Activated naive CD4-positive, alpha-beta T cell treated with anti-CD3 and anti-CD28 coated beads, Interleukin-2, amount 10 ng/mL, durations not matched to agents 7 days and 5 days (primary cell): ENCODE measurements at places on chromosomes 3 and 15.

GRCh38 chr3:172601066-172601832 lies 78.0 kb upstream of the TNFSF10 start:
- no peak for DNase-seq

- no peak for DNase-seq
These were observed 82.0 kb downstream of the MRPL46 start for GRCh38 chr15:88385078-88385700.

DNA sequence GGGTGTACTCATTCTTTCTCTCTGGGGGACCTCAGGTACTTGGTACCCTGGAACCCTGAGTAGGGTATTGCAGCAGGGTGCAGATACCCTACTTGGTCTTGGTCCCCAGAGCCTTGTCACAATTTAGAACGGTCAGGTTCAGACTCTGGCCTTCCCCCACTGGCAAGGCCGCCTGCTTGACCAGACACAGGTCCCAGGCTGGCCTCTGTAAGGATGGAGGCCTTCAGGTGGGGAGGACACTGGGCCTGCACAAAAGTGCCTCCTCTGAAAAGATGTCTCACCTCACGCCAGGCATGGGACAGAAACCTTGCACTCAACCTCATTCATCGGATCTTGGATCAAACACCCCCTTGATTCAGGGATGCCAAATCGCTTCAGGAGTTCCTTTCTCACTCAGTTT lies 158.4 kb downstream of the KLF13 start:
- no peak for DNase-seq

DNA sequence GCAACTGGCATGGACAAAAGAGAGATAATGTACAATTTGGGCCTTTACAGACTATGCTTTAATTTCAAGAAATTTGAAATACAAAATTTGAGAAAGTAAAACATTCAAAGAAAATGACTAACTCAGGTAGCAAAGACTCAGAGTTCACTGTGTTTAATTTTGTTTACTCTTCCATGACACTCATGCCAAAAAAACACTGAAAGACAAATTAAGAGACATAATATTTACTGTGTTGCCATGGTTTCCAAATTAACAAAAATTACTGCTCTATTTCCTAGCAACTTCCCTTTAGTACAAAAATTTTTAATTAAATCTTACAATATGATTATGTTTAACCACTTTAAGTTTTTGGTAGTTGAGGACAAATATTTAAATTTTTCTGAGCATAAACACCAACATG lies 29.6 kb downstream of the LRRFIP2 start:
- DNase-seq, result no peak

GRCh38 chr15:61474796-61475195 lies 245.7 kb upstream of the RORA start:
- no peak for DNase-seq

DNA sequence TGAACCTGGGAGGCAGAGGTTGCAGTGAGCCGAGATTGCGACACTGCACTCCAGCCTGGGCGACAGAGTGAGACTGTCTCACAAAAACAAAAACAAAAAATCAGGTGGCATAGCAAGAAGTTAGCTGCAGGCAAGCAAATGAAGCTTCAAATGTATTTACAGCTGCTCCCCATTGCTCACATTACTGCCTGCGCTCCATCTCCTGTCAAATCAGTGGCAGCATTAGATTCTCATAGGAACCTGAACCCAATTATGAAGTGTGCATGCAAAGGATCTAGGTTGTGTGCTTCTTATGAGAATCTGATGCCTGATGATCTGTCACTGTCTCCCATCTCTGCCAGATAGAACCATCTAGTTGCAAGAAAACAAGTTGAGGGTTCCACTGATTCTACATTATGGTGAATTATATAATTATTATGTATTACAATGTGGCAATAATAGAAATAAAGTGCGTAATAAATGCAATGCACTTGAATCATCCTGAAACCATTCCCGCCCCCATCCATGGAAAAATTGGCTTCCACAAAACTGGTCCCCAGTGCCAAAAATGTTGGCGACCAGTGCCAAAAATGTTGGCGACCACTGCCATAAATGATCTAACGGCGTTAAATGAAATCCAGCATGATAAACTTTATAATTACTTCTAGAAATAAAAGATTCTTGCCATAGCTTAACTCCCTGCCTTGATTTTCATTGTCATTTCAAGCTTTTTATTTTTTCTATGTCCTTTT lies 616.7 kb upstream of the NAALADL2 start:
- no peak for DNase-seq

GRCh38 chr3:121064121-121064520 lies 156.1 kb downstream of the STXBP5L start:
- no peak for DNase-seq

DNA sequence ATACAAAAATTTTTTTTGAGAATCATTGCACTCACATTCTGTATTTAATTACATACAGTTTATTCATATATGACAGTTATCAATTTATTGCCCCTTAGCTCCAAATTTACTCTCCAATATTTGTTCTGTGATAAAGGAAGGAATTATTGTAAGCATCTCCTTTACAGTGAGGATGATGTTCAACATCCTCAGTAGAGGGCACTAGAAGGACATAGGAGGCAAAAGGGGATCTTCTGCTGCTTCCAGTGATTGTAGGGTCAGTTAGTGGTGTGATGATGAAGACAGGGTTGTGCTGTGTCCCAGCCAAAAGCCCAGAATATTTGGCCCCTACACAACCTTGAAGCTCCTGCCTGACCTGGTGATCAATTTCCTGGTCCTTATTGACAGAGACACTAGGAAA lies 89.9 kb upstream of the DCBLD2 start:
- DNase-seq, result no peak

DNA sequence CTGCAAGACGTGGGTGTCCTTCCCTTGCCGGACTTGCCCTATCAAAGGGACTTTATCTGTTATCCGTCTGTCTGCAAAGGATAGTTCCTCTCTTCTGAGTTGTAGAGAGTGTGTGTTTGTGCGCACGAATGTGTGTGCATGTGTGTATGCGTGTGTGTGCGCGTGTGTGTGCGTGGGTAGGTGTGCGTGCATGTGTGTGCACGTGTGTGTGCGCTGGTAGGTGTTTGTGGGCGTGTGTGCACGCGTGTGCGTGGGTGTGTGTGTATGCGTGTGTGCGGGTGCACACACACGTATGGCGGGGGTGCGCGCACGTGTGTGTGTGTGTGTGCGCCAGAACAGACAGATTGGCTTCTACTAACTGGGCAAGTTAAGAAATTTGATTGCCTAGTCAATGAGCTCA lies 4.1 kb upstream of the BMF start:
- no peak for DNase-seq

- DNase-seq, result no peak
These were observed 47.0 kb upstream of the DLG1 start for GRCh38 chr3:197345390-197345789.

DNA sequence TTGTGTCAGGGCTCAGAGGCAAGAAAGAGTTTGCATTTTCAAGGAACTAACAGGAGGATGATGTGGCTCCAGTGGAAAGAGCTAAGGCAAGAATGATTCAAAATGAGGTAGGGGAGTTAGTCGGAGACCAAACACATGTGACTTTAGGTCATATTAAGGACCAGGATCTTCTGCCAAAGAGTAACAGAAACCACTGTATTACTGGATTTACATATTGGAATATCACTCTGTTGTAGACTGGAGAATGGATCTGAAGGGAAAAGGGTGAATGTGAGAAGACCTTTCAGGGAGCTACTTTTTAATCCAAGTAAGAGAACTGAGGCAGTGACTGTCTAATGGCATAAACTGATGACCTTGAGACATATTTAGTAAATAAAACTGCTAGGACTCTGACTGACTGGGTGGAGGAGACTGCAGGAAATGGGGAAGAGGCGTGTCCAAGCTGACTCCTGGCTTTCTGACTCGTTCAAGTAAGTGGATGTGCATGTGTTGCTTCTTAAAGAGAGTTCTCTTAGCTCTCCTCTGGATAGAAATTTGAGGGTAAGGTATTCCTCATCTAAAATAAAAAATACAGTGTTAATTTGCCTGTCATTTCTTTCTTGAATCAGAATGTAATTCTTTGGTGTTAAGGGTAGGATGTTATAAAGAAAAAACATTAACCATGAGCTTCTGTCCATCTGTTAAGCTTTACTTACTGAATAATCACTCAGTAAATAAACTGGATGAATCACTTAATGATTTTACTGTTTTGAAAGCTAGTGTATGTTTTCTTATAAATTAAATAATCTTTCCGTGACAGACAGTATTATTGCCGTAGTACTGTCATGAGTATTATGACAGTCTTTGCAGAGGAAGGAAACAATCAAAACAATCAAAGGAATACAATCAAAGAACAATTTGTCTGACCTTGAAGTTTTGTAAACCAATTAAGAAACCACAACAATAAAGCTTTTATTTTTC lies 58.3 kb upstream of the CFAP20DC start:
- no peak for DNase-seq

- DNase-seq, result no peak
These were observed 47.7 kb downstream of the ZNF385D start for GRCh38 chr3:21703291-21703690.

- no peak for DNase-seq
These were observed 100.0 kb downstream of the THBS1 start for GRCh38 chr15:39680868-39681267.

- DNase-seq, result no peak
These were observed 222.8 kb downstream of the FOXP1 start for GRCh38 chr3:71360764-71361163.

GRCh38 chr3:173003471-173003870 lies 137.6 kb downstream of the SPATA16 start:
- DNase-seq, result no peak

- DNase-seq, result no peak
These were observed 29.8 kb downstream of the NFKBIZ start for GRCh38 chr3:101879102-101879501.

DNA sequence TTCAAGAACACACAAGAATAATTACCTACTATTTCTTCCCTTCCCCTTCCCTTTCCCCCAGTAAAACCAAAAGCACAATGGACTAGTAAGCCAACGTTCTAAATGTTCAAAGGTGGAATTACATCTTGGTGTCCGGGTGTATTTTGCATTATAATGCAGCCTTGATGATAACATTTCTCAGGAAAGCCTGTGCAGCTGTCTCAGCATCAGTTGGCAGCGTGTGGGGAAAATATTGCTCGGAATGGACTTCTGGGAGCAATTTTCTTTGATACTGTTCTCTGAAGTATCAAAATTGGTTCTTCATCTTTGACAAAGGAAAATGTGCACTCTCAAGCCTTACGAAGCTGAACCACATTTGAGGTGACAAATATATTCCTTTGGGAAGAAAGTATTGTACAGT lies 198.9 kb downstream of the AGBL1 start:
- no peak for DNase-seq

GRCh38 chr3:37115446-37115845 lies 58.9 kb downstream of the LRRFIP2 start:
- no peak for DNase-seq

- no peak for DNase-seq
These were observed 9.5 kb upstream of the SEMA7A start for GRCh38 chr15:74443100-74443909.

GRCh38 chr3:34198309-34198708 lies 399.9 kb downstream of the PDCD6IP start:
- no peak for DNase-seq

GRCh38 chr3:156978481-156978961 lies 152.4 kb downstream of the LEKR1 start:
- DNase-seq, result no peak

GRCh38 chr15:70432924-70433495 lies 330.3 kb downstream of the UACA start:
- no peak for DNase-seq

DNA sequence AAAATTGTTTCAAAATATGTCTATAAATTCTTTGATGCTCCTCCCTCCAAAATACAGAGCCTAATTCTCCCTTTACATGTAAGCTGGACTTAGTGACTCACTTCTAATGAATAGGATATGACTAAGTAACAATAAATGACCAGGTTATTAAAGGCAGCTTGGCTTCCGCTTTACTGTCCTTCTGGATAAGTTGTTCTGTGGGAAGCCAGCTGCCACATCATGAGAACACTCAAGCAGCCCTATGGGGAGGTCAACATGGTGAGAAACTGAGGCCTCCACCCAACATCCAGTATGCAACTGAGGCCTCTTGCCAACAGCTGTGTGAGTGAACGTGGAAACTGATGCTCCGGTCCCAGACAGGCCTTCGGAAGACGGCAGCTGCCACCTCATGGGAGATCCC lies 247.3 kb upstream of the CHRM5 start:
- no peak for DNase-seq

DNA sequence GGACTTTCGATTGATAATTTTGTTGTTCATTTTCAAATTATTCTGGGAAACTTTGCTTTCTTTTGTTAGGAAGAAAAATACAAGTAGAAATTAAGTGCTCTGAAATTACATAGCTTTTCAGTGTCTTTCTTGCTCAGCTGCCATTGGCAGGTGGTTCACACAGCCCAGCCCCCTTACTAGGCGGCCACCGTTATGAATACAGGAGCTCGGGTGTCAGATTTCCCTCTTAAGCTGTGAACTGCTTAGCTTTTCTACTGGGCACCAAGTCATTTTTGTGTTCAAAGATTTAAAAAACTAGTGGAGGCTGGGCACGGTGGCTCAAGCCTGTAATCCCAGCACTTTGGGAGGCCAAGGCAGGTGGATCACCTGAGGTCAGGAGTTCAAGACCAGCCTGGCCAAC lies 55.2 kb downstream of the HMG20A start:
- DNase-seq, result no peak

DNA sequence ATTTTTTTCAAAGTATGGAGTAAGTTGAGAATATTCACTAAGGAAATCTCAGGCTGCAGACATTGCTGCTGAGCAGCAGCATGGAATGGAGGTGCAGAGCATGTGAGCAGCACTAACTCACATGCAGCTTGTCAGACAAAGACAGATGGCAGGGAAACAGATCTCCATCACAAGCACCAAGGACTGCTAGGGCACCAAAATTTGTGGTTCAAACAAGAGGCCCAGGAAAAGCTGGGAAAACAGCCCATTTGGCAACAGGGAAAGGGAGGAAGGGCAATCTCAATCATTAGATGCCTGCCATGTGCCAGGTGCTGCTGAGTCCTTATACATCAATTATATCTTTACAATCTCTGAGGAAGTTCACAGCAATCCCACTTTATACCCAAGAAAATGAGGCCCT lies 47.2 kb upstream of the EIF1B start:
- DNase-seq, result no peak

- DNase-seq, result peak; percentile 56
These were observed 109.4 kb downstream of the KLF13 start for GRCh38 chr15:31435912-31436628.

GRCh38 chr3:30614373-30614772 lies 8.0 kb downstream of the TGFBR2 start:
- DNase-seq, result no peak

GRCh38 chr3:109336291-109336861 lies 970 bp downstream of the DPPA4 start:
- DNase-seq, result peak; percentile 27

GRCh38 chr3:171986176-171986575 lies 53.2 kb upstream of the FNDC3B start:
- DNase-seq, result no peak
